RWPE2 (cell line): ENCODE measurements at places on chromosomes 2 and 18.

GRCh38 chr2:133489641-133490410 is 78.4 kb downstream of the NCKAP5 start:
- no peak for DNase-seq
- H3K4me3 ChIP-seq: no peak overlapping the region
- H3K27me3 ChIP-seq: no peaks in the 10 kb centered on the region
- no peak overlapping the region for H3K27ac ChIP-seq

DNA sequence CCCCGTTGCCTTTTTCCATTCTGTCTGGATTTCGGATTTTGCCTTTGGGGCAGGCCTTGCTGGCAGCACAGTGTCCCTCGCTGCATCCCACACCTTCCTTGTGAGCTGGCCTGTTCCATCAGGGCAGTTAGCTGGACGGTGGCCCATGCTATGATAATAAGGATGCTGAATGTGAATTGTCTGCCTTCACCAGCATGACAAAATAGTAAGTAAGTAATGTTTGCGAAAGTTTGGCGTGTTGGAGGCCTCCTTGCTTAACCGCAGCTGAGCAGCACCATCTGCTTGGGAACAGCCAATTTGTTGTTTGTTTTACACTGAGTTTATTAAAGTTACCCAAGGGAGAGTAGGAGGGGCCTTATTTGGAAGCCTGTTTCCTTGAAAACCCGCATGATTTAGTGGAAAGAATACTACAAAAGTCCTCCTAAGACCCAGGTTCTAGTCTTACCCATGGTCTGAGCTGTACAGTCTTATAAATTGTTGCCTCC is 469.7 kb upstream of the FANCL start:
- H3K4me1 ChIP-seq: no peaks in the 10 kb centered on the region
- H3K27ac ChIP-seq: no peak overlapping the region
- H3K27me3 ChIP-seq: peaks cover 4% of the 10 kb centered on the region
- H3K36me3 ChIP-seq: no peaks in the 10 kb centered on the region

GRCh38 chr2:20181761-20182160 is 43.2 kb downstream of the SDC1 start:
- H3K36me3 ChIP-seq: no peaks in the 10 kb centered on the region
- H3K27ac ChIP-seq: peak overlapping the region; percentile 91
- peaks cover 66% of the 10 kb centered on the region for H3K4me1 ChIP-seq
- DNase-seq: peak; percentile 50
- no peaks in the 10 kb centered on the region for H3K27me3 ChIP-seq

DNA sequence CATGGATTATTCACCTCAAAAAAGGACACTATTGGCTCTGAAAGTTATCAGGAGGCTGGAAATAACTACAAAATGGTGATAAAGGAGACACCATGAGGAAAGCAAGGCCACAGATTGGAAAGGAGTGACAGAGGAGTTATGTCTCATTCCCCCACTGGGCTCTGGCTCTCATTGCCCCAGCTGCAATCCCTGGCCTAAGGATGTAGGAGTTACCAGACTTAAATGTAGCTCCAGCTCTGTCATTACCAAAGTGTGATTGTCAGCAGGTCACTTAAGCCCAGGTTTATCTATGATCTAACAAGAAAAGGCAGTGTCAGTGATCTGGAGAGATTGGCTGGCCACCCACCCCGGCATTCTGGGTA is 1228.2 kb upstream of the DDX18 start:
- no peak overlapping the region for H3K27ac ChIP-seq
- DNase-seq: no peak
- H3K36me3 ChIP-seq: no peaks in the 10 kb centered on the region
- no peaks in the 10 kb centered on the region for H3K4me1 ChIP-seq
- H3K27me3 ChIP-seq: no peaks in the 10 kb centered on the region

DNA sequence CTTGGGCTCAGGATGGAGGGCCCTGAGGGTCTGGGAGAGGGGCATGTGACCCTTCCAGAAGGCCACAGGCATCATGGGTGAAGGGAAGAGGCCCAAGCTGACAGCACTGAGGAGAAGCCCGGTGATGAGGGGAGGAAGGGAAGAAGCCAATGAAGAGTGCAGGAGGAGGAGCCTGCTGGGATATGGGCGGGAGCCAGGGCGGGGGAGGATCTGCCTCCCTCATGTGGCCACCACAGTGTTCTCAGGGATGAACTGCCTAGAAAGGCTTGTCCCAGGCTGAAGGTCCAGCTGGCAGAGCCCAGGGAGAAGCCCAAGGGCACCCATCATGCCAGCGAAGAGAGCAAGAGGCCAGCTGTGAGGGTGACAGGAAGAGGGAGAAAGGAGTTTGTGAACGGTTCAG is 24.6 kb upstream of the PLB1 start:
- H3K36me3 ChIP-seq: no peaks in the 10 kb centered on the region
- peak overlapping the region; percentile 33 for H3K27ac ChIP-seq
- no peak overlapping the region for H3K4me3 ChIP-seq
- H3K4me1 ChIP-seq: peaks cover 15% of the 10 kb centered on the region

- DNase-seq: no peak
- H3K4me3 ChIP-seq: no peak overlapping the region
- H3K4me1 ChIP-seq: peaks cover 60% of the 10 kb centered on the region
Observed at GRCh38 chr18:77071061-77071460, 61.5 kb downstream of the MBP start.

- no peak for DNase-seq
- no peaks in the 10 kb centered on the region for H3K4me1 ChIP-seq
- no peaks in the 10 kb centered on the region for H3K36me3 ChIP-seq
- no peaks in the 10 kb centered on the region for H3K27me3 ChIP-seq
Observed at GRCh38 chr18:74773171-74773624, 175.5 kb downstream of the ZNF407 start.

GRCh38 chr2:188978291-188979081 is 4.3 kb downstream of the COL3A1 start:
- DNase-seq: no peak
- H3K4me1 ChIP-seq: no peaks in the 10 kb centered on the region
- H3K4me3 ChIP-seq: no peak overlapping the region
- H3K36me3 ChIP-seq: no peaks in the 10 kb centered on the region
- no peak overlapping the region for H3K27ac ChIP-seq

GRCh38 chr2:124333784-124334183 is 308.7 kb downstream of the CNTNAP5 start:
- H3K27me3 ChIP-seq: no peaks in the 10 kb centered on the region
- DNase-seq: no peak
- no peak overlapping the region for H3K4me3 ChIP-seq
- no peak overlapping the region for H3K27ac ChIP-seq

DNA sequence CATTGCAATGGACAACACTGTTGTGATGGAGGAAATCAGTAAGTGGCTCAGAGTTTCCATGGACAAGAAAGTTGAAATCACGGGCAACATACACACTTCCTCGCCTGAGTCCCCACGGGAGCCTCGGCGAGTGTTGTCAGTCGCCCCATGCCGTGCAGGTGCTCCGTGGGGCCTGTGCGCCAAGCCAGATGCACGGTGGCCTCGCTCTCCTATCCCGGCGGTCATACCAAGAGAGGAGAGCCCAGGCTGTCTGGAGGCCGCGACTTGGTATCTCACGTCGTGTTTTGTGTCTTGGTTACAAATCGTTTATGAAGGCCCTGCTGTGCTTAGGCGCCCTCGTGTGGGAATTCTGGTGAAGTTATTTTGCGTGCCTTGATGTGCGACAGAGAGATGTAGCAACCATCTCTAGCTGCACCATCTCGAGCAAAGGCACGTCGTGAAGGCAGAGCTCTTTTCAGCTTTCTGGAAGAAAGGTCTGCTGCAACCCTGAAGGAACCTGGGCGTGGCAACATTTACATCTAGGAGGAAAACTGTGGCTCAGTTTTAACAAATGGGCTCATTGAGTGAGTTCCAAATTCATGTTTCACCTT is 21.8 kb downstream of the ATG4B start:
- no peaks in the 10 kb centered on the region for H3K4me1 ChIP-seq
- H3K36me3 ChIP-seq: peaks cover 37% of the 10 kb centered on the region
- no peak overlapping the region for H3K4me3 ChIP-seq
- no peak for DNase-seq
- no peak overlapping the region for H3K27ac ChIP-seq

DNA sequence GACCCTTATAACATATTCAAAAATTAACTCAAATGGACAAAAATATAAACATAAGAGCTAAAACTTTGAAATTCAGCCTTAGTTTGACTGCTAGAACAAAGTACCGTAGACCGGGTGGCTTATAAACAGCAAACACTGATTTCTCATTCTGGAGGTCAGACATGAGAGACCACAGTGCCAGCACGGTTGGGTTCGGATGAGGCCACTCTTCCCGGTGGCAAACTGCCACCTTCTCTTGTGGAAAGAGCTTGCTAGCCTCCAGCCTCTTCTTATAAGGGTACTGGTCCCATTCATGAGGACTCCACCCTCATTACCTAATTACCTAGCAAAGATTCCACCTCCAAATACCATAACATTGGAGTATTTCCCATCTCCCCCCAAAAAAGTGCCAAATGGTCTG is 91.3 kb downstream of the FAM210A start:
- H3K27me3 ChIP-seq: no peaks in the 10 kb centered on the region
- H3K4me3 ChIP-seq: no peak overlapping the region
- H3K4me1 ChIP-seq: no peaks in the 10 kb centered on the region
- no peaks in the 10 kb centered on the region for H3K36me3 ChIP-seq

- H3K4me3 ChIP-seq: no peak overlapping the region
- H3K27me3 ChIP-seq: no peaks in the 10 kb centered on the region
- no peaks in the 10 kb centered on the region for H3K4me1 ChIP-seq
- DNase-seq: no peak
- 0 out of 2 replicates have a peak, but pooled peaks cover 3% of the 10 kb centered on the region for H3K36me3 ChIP-seq
- H3K27ac ChIP-seq: no peak overlapping the region
Observed at GRCh38 chr2:179936654-179937053, 70.4 kb downstream of the CWC22 start.

- peaks cover 5% of the 10 kb centered on the region for H3K4me1 ChIP-seq
- H3K4me3 ChIP-seq: no peak overlapping the region
- H3K36me3 ChIP-seq: no peaks in the 10 kb centered on the region
- DNase-seq: no peak
- H3K27me3 ChIP-seq: no peaks in the 10 kb centered on the region
Observed at GRCh38 chr2:137161250-137161649, 395.9 kb downstream of the THSD7B start.

DNA sequence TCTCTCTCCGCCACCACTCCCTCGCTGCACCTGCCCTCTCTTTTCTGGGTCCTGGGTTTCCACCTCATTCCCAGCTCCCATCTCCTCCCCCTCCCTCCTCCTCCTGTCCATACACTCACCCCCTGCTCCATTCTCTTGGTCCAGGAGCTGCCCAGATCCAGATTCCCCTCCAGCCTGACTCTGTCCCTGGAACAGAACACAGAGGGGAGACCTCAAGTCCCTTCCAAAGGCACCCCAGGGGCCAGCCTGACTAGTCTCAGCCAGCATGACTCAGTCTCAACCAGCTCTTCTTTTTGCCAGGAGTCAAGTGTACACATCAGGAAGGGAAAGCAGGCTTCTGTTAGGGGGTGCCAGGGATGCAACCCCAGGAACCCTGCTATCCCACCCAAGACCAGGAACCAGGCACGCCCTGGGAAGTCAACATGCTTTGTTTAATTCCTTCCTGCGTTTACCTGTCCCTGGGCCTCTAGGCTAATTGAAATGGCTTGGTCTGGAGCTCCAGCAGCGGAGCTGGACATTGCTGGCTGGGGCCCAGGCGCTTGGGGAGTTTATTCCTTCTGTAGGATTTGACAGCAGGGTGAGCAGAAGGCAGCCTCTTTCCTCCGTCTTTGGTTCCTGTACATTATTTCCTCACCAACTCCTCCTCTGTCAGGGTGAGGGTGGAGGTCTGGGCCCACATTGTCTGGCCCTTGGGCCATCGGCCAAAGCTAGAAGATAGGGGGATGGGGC is 28.4 kb upstream of the SELENOI start:
- no peaks in the 10 kb centered on the region for H3K4me1 ChIP-seq
- no peak overlapping the region for H3K27ac ChIP-seq
- DNase-seq: no peak
- no peaks in the 10 kb centered on the region for H3K27me3 ChIP-seq

- H3K4me3 ChIP-seq: peak overlapping the region; percentile 29
- H3K36me3 ChIP-seq: no peaks in the 10 kb centered on the region
- no peaks in the 10 kb centered on the region for H3K4me1 ChIP-seq
- DNase-seq: no peak
- H3K27ac ChIP-seq: no peak overlapping the region
- H3K27me3 ChIP-seq: peaks cover 36% of the 10 kb centered on the region
Observed at GRCh38 chr2:949384-950079, 1.1 kb upstream of the SNTG2 start.

DNA sequence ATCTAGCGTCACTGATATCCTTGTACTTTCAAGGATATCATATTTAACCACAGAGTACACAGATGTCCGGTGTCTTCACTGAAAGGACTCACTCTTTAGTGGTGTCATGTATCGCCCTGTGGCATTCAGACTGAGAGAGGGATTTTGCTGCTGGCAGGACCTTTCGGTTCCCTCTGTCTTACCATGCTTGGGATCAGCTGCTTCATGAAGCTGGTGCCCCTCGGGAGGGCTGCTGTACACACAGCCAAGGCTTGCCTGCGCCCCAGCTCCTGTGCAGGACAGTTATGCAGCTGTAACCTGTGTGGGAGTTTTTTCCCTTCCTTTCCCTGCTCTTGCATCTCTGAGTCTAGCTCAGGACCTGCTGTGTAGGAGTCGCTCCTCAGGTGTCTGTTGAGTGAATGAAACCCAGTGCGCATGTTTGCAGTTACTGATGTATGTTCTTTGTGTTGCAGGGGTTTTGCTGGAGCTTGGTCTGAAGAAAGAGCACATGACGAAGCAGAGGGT is 64.4 kb downstream of the GREB1 start:
- no peaks in the 10 kb centered on the region for H3K4me1 ChIP-seq
- no peak overlapping the region for H3K4me3 ChIP-seq
- no peak for DNase-seq
- no peaks in the 10 kb centered on the region for H3K36me3 ChIP-seq

GRCh38 chr2:199459286-199460100 is 1.8 kb upstream of the SATB2 start:
- peak; percentile 90 for DNase-seq
- no peaks in the 10 kb centered on the region for H3K27me3 ChIP-seq
- peak overlapping the region; percentile 85 for H3K27ac ChIP-seq
- peaks cover 8% of the 10 kb centered on the region for H3K4me1 ChIP-seq
- peaks cover 4% of the 10 kb centered on the region for H3K36me3 ChIP-seq

GRCh38 chr2:160430001-160430344 is 63.6 kb downstream of the RBMS1 start:
- peaks cover 44% of the 10 kb centered on the region for H3K4me1 ChIP-seq
- H3K4me3 ChIP-seq: no peak overlapping the region
- no peak for DNase-seq
- H3K36me3 ChIP-seq: peaks cover 19% of the 10 kb centered on the region; the same call in 1 of the 2 replicates

GRCh38 chr2:125684932-125685331 is 971.0 kb upstream of the GYPC start:
- H3K27me3 ChIP-seq: no peaks in the 10 kb centered on the region
- DNase-seq: no peak
- H3K4me3 ChIP-seq: no peak overlapping the region
- no peaks in the 10 kb centered on the region for H3K4me1 ChIP-seq
- H3K36me3 ChIP-seq: no peaks in the 10 kb centered on the region
